Stimulated activated CD8-positive, alpha-beta memory T cell treated with anti-CD3 and anti-CD28 coated beads, Interleukin-4, amount 100 ng/mL, for 1 hour (primary cell): ENCODE measurements at places on chromosomes 4 and X.

GRCh38 chrX:10831716-10832502 lies 211.5 kb upstream of the MID1 start:
- DNase-seq, result no peak

DNA sequence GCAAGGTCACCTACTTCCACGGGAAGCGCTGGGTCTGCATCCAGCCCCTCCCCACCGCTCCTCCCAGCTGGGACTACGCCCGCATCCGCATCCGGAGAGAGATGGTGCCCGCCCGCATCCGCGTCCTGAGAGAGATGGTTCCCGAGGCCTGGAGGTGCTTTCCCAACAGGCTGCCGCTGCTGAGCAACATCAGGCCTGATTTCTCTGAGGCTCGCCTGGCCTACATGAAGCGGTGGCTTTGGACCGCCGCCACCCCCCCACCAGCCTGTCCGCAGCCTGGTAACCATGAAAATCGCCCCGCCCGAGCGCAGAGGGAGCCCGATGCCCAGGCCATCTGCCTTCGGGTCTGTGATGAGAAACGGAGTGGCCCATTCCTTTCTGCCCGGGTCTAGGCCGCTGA lies 18.1 kb downstream of the CLTRN start:
- DNase-seq, result no peak

- no peak for DNase-seq
Observed at GRCh38 chr4:11281720-11282119, 147.0 kb downstream of the HS3ST1 start.

DNA sequence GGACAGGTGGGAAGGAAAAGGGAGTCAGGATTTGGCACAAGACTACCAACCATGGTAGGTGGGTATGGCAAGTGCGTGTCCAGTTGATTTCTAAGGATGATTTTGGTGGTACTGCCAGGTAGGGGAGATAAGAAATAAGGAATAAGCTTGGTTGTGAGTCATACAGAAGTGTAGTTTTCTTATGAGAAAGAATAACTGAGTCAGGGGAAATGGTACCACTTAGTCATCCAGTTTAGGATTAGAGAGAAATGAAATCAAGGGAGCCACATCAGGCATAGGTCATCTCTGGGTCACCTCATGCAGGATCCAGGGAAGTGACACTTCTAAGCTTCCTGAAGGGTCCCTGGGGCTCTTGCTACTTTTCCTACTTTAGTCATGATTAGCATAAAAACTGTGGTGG lies 107.1 kb upstream of the C1GALT1C1 start:
- DNase-seq, result no peak

DNA sequence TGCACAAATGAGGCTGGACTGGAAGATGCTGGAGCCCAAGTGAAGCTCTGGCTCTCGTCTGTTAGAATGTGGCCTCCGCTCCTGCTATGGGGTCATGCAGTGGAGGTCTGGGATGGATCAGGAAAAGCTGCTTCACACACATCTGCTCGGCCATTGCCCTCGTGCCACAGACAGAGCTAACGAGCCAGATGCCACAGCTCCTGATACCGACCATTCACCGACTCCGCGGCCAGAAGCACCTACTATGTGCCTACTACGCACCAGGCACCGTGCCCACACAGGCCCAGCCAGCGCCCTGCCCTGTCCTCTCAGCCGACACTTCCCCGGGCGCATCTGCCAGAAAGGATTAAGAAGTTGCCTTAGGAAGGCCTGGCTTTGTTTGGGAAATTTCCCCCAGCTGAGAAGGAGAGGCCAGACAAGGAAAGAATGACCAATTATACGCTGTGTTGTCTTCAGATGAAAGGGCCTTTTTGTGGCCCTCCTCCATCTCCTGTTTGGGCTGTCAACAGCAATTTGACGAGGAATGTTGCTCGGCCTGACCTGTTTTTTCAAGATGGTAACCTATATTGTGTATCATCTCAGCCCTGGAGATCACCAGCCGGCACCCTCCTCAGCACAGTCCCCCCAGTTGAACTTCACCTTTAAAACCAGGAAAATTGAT lies 34.3 kb downstream of the HMX1 start:
- DNase-seq, result no peak

- no peak for DNase-seq
Observed at GRCh38 chr4:26183017-26183416, 137.8 kb upstream of the RBPJ start.

DNA sequence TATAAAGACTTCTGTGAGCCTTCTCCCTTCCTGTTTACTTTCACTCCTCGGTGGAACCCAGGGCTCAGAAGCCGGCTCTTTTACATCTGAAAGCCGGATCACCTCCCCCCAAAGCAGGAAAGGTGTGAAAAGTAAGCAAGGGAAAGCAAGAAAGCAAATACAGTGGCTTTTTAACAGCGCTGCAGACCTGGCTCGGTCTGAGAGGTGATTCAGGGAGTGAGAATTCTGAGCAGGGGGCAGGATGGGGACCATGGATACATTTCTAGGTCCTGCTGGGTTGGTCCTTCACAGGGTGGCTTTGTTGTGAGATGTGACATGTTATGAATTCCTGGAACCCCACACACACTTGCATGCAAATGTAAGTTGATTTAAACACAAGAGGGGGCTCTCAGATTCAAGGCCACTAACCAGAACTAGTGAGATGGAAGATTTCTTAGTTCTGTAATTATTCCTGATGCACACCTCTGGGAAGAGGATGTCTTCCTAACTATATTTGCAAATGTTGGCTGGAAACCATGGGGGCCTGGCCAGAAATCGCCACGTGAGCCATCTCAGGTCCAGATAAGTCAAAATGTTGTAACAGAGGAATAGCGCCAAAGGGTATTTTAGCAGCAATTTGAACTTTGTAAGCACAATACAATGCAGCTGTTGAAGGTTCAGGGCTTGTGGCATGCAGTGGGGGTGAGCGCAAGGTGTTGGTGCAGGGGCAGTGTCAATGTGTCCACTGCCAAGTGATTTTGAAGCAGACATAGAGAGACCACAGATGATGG lies 670.1 kb upstream of the LCORL start:
- DNase-seq, result no peak

DNA sequence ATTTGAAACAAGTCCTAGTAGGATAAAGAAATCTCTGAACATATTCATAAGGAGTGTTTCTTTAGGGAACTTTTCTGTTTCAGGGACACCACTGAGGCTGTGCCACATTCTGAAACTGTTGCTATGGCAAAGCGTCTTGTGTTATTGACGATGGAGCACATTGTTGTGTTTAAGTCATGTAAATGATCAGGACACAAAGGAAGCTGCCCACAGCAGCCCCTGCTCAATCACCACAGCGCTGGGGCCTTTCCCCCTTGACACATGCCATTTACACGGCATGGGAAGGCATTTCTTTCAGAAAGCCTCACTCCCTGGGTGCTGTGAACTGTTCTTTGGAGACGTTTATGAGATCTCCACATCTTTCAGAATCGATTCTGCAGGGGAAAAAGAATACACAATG lies 39.8 kb upstream of the MID1 start:
- DNase-seq, result no peak

DNA sequence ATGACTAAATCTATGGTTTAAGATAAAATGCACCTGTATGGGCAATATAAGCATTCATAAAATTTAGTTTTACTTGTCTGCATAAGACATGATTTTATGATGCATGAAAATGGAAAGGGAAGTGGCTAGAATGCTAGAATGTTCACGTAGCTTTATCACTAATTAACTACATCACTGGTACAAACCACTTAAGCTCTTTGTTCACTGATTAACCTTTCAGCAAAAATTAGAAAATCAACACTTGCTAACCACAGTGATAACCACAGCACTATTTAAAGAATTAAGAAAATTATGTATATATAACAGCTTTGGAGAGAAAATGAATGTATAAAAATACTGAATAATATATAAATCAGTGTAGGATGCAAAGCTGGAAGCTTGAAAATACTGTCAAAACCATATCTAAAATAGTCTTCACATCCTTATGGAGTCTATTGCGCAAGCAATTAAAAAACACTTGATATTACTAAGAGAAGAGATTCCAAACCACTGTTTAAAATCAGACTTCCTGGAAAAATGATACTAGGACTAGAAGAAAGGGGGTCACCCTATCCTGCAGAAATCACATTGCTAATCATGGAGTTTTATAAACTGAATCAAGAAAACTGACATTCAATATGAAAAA lies 51.9 kb downstream of the EFHC2 start:
- DNase-seq, result no peak

- DNase-seq, result no peak
Observed at GRCh38 chr4:24979554-24979953, 51.2 kb downstream of the LGI2 start.

DNA sequence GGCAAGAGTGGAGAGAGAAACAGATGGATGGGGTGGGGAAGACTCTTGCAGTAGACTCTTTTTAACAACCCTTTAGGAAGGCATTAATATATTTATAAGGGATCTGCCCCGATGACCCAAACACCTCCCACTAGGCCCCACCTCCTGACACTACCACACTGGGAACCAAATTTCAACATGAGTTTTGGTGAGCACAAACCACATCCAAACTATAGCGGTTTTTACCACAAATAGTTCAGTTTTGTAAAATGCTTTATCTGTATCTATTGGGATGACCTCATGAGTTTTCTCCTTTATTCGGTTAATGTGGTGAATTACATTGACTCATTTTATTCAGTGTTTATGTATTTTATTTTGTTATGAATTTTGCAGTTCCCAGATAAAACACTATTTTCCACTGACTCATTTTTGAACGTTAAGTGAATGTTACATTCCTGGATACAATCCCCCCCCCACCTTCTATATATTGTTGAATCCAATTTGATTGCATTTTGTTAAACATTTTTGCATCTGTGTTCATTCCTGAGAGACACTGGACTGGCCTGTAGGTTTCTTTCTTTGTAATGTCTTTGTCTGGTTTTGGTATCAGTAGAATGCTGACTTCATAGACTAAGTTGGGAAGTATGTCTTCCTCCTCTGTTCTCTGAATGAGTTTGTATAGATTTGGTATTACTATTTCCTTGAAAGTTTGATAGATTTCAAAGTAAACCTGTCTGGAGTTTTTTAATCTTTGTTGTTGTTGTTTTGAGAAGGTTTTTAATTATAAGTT lies 13.9 kb upstream of the CPLX1 start:
- no peak for DNase-seq

GRCh38 chr4:8540072-8540471 lies 40.1 kb upstream of the GPR78 start:
- DNase-seq, result no peak

- DNase-seq, result no peak
Observed at GRCh38 chr4:181345931-181346330, 897.3 kb upstream of the TENM3 start.

- no peak for DNase-seq
Observed at GRCh38 chr4:122873146-122873545, 46.5 kb downstream of the FGF2 start.

DNA sequence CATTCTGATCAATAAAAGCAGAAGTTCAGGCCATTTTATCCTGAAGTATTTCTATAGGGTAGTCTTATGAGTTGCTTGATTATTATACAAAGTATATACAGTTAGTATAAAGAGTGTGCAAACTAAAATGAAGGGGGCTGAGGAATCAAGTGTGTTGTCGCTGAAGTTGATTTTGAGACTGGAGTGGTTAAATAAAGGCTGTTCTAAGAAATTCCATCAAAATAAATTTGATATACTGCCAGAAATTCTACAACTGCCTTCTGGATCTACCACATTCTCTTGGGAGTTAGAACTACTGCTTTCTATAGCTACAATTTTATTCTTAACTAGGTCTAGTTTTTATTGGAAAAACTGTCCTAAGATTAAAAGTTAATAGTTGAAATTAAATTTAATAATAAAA lies 12.4 kb downstream of the EDNRA start:
- DNase-seq, result no peak

DNA sequence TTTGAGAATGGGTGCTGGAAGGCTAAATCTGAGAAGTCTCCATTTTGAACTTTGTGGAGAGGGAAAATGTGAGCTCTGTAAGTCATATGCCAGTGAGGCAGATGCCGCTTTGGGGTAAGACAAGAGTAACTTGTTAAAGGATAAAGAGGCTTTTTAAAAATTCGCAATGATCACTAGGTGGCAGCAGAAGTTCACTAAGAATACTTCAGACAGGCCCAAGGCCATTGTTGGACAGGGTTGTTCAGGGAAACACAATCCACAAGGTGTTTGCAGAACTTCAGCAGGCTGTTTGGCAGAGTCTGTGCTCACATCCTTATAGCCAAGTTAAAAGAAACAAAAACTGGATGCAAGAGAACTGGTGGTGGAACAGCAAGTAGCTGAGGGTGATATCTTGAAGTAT lies 13.7 kb upstream of the PIGA start:
- DNase-seq, result no peak

- no peak for DNase-seq
Observed at GRCh38 chr4:81922313-81922712, 450.6 kb upstream of the RASGEF1B start.

DNA sequence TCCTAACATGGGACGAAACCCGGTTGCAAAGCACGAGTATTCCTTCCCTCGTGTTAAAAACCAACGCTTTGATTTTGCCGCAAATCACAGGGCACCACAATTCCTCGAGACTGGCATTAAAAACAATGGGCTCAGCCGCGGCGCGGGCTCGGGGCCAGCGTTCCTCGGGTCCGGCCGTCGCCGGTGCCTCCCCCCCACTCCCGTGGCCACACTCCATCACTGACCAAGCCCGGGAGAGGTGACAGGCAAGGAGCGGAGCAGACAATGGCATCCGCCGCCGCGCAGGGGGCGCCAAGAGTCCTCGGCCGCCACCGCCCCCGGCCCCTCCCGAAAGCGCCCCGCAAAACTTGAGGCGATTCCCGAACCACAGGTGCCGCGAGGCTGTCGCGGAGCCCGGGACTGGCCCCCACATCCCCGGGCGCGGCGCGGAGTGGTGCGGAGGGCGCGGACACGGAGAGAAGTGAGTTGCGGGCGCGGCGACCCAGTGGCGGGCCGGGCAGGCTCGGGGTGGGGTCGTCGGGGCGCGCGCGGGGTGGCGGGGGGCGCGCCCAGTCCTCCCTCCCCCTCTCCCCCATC lies 445 bp downstream of the AP1S2 start:
- peak; percentile 6 for DNase-seq

DNA sequence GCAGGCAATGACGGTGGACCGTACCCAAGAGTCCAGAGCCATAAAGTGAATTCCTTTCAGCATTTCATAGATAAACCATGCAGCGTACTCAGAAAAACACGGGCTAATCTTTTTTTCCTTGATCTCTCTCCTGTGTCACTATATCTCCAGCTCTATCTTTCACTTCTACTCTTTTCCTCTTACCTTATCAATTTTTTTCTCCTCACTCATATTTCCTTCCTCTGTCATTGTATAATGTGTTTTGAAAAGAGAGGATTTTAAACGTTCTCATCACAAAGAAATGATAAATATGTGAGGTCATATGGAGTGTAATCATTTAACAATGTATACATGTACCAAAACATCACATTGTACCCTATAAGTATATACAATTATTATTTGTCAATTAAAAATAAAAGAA lies 176.5 kb downstream of the CPE start:
- no peak for DNase-seq

- DNase-seq, result no peak
Observed at GRCh38 chr4:166957451-166957850, 276.8 kb downstream of the SPOCK3 start.

- no peak for DNase-seq
Observed at GRCh38 chrX:155966876-155967275, 30.6 kb upstream of the IL9R start.
